AG09319 (cell line): ENCODE measurements at places on chromosomes 5 and 9.

DNA sequence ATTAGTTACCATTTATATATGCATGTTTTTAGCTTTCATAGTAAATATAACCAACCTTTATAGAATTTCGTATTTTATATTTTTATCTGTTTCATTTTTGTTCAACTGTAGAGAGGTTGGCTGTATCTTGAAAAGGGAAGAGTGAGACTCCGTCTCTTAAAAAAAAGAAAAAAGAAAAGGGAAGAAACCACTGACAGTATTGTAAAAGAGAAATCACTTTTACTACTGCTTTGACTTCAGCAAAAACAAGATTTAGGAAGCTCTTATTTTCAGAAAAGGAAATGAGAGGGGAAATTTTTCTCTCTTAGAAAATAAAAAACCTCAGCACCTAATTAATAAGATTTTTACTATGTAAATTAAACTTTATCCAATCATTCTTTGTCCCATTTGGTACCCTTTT lies 14.4 kb downstream of the POLK start:
- no peak for DNase-seq

DNA sequence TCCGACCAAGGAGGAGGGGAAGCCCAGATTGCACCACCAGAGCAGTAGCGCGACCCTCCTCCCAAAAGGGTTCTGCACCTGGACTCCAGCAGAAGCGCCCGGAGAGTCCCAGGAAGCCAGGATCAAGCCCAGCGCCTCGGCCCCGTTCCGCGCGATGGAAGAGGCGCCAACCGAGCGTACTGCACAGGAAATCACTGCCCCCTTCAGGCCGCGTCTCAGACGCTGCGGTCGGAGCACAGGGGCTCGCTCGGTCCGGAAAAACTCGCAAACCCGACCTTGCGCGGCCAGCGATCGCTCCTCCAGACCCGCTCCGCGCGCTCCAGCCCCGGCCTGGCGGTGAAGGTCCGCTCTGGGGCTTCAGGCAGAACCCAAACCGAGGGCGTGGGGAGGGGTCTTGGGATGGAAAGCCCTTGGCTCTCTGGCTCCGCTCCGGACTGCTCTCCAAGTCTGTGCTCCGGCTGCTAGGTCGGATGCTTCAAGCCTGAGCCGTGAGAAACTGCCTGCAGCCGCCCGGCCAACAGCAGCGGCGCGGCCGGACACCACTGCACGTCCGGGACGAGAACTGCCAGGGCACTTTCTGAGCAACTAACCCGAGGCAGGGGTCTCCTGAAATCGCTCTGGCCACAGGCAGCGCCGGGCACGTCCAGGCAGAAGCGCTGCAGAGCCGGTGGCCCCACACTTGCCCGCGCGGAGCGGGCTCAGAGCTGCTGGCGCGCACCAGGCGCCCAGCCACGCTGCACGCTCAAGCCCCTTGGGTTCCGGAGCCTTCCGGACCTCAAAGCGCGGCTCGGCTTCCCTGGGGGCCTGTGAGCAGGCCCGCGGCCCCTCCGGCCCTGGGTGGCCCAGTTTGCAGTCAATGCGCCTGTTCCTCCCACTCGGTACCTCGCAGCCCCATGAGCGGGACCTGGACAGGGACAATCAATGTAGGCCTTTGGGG lies 1.3 kb downstream of the GABBR2 start:
- DNase-seq, result peak; percentile 4

DNA sequence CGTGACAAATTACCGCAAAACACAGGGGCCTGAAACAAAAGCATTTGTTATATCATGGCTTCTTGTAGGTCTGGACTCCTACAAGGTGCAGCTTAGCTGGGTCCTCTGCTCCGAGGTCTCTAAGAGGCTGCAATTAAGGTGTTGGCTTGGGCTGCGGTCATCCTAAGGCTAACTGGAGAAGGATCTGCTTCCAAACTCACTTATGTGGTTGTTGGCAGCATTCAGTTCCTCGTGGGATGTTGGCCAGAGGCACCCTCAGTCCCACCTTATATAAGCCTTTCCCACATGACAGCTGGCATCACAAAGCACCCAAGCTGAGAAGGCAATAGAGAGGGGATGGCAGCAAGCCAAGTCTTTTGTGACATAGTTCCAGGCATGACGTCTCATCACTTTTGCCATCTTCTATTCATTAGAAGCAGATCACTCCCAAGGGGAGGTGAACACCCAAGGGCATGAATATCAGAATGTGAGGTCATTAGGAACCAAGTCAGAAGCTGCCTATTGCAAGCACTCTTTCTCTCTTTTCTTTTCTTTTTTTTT lies 47.9 kb upstream of the ZBTB43 start:
- DNase-seq, result no peak

DNA sequence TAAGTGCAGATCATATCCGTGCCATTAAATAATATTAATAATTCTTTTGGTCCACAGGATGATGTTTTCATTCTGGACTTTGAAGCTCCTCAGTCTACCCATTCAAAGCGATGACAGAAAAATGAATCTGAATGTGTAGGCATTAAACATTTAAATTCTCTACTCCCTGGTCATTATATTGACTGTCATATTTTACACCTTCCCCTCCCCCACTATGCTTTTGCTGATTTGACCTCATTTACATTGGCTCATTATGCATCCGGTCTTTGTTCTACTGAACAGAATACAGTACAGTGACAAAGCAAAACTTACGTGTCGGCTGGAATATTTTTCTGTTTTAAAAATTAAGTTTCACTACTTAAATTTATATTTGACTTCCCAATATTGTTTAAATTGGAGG lies 289.7 kb upstream of the TMEM161B start:
- DNase-seq, result no peak

DNA sequence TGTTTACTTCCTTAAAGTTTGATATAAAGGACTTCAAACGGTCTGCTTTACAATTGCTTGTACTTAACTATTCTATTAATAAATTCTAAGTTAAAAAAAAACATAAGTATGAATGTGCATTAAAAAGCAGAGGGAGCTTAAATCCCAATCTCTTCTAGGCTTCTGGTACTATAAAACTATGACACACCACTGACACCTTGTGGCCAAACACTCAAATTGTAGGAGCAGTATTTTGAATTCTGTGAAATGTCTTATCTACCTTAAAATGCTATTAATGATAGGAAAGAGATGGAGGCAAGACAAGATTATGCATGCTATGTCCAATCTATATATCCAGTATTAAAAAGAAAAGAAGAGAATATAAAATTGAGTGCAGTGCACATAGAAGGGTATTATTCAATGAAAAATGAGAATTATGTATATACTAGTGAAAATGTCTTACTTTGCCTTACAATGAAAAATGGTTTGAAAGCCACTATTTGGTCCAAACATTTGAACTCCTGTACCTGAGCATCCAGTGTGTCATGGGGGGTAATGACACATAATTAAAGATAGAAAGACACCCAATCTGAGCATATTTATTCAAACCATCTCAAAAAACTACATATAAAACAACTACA lies 87.6 kb downstream of the ERP44 start:
- peak; percentile 8 for DNase-seq

- peak; percentile 57 for DNase-seq
Observed at GRCh38 chr9:35553670-35554543, 51.2 kb upstream of the TESK1 start.

- no peak for DNase-seq
Observed at GRCh38 chr9:115587310-115587709, 469.4 kb upstream of the TNC start.

- no peak for DNase-seq
Observed at GRCh38 chr5:97854871-97855762, 672.1 kb upstream of the RIOK2 start.

DNA sequence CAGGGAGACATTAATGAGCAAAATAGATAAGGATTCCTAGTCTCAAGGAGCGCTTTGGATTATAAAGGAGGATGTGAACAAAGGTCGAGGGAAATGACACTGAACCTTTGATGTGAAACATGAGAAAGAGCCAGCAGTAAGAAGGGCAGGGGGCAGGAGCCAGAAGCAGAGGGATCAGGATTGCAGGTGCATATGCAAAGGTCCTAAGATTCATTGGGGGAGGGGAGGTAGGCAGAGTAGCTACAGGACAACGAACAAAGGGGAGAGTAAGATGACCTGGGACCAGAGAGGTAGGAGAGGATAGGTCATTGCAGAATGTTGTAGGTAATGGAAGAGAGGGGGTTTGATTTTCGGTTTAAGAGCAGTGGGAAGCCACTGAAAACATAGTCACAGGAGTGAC lies 129.2 kb upstream of the TRPM3 start:
- DNase-seq, result no peak

- DNase-seq, result no peak
Observed at GRCh38 chr5:135169753-135170152, 135.7 kb upstream of the PITX1 start.

DNA sequence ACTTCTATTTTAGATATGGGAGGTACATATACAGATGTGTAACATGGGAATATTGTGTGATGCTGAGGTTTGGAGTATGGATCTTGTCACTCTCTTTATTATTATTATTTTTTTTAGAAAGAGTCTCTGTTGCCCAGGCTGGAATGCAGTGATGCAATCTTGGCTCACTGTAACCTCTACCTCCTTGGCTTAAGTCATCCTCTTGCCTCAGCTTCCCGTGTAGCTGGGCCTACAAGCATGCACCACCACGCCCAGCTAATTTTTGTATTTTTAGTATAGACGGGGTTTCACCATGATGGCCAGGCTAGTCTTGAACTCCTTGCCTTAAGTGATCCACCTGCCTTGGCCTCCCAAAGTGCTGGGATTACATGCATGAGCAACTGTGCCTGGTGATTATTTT lies 138.4 kb upstream of the SLC28A3 start:
- DNase-seq, result no peak

DNA sequence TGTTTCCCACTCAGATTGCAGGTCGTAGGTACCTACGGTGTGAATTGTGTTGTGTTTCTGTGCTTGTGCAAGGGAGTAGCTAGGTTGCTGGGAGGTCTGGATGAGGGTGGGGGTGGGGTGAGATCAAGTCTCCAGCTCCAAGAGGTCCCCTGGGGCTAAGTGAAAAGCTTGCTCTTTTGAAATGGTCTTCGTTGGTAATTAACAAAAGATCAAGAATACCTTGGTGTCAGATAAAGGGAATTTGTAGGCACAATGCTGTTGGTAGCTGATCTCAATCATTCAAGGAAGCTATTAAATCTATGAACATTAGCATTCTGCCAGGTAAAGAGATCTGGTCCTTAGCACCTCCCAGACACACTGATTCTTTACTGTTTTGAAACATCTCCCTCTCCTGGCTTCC lies 928 bp upstream of the PCDHGC4 start:
- no peak for DNase-seq

DNA sequence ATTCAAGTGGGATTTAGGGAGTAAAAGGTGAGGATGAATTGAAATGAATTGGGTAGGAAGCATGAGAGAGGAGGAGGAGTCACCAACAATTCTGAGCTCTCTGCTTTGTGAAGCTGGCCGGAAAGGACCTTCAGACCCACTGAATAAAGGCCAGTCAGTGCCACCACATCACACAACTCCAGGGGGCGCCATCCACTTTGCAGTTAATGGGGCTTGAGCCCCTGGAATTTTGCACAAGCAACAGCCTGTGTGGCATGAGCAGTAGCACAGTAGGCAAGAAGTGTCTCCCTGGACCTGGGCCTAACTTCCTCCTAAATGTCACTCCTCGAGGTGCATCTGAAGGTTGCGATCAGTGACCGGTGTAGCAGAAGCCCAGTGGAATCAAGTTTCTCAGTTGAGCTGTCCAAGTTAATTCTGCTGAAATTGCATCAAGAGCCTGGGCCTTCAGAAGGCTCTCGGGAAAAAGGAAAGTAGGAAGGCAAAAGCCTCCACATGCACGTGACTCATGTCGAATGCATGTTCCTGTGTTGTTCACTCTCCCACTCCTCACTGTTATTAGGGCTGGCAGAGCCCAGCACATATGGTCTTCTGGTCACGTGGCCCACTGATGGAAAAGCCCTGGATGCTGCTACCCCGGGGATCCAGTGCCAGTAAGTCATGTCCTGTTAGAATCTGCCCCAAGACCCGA lies 27.8 kb upstream of the GLIS3 start:
- DNase-seq, result peak; percentile 67

DNA sequence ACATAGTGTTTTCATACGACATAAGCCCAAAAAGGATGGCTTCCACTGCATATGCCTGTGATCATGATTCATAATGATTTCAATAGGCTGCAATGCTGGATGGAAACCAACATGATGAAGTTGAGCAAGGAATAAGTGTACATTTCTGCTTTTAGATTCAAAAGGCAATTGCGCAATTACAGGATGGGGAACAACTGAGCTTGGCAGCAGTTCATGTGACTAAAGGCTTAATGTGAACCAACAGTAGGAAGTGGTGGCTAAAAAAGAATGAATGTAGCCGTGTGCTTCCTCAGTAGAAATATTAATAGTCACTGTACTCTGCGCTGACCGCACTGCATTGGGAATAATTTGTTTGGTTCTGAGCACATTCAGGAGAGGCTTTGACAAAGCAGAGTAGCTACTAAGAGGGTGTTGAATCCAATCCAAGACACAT lies 51.2 kb downstream of the SLC1A3 start:
- DNase-seq, result peak; percentile 96

DNA sequence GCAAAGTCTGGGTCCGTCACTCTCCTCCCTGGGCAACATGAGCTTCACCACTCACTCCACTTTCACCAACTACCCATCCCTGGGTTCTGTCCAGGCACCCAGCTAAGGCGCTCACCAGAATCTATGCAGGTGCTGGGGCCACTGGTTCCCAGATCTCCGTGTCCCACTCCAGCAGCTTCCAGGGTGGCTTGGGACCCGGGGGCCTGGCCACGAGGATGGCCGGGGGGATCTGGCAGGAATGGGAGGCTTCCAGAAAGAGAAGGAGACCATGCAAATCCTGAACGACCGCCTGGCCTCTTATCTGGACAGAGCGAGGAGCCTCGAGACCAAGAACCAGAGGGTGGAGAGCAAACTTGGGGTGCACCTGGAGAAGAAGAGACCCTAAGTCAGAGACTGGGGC lies 1611.0 kb upstream of the ACO1 start:
- no peak for DNase-seq

GRCh38 chr5:96690861-96691260 lies 28.7 kb downstream of the CAST start:
- no peak for DNase-seq
